ENCODE measurements at places on chromosomes 4 and X.

DNA sequence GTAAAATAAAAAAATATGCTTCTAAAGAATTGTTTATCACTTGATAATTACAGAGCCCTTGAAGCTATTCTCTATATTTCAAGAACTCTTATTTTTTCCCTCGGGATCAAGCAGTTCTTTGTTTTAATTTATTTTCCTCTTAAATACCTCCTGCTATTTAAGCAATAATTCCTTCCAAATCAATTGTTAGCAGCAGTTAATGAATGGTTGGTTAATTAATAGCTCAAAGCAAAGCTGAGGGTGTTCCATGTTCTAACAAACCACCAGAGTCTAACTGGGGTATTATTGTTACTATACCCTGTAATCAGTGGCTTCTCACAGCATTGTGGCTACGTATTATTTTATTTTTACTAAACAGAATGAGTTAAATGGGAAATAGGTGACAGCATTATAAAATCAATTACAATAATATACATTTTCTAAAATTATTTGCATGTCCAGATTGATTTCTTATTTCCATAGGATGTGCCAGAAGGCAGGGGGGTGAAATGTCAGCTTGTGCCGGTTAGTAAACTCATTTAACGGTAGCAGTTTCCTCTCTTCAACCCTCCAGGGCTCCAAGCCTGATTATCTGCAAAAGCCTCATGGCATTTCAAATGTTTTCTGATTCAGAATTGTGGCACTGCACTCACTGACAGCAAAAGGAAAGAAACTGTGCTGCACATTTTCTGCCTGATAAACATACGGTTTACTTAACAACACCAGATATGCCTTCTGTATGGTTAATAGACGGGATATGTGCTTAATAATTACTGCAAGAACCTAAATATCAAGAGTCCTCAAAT is 286.9 kb upstream of the EMCN start:
- no peak for DNase-seq

- DNase-seq, result no peak
These were observed 49.5 kb downstream of the AMELX start for GRCh38 chrX:11342673-11343072.

DNA sequence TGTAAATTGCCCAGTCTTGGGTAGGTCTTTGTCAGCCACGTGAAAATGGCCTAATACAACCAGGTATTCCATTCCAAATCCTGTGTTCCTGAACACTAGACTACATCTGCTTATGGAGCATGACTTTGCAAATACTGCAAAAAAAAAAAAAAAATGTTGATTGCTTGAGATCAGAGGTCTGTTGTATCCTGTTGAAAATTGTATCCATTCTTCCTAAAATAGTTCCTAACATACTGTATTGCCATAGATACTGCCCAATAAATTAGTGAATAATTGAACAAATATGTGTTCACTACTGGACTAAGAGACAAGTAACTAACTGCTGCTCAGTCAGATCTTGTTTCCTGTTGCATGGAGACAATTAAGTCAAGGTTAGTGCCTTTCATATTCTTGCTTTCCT is 164.3 kb upstream of the PABPC4L start:
- no peak for DNase-seq

GRCh38 chr4:102717448-102718092 is 43.2 kb downstream of the MANBA start:
- no peak for DNase-seq

- no peak for DNase-seq
These were observed 753.6 kb downstream of the RAPGEF2 start for GRCh38 chr4:159856451-159856850.

DNA sequence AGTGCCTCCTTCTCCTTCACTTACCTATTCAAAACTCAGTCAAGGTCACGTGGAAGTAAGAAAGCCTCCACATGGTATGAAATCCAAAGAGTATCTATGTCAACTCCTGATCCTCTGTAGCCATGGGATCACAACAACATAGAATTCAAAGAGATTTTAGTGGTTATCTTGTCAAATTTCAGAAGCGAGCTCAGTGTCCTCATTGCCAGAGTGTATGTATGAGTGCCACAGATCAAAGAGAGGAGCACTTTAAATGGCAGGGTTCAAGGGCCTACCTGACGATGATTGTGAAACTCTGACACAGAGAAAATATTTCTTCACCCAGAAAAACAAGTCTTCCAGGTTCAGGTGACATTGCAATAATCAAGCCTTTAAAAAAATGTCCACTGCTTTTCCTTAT is 1.2 kb upstream of the ACE2 start:
- DNase-seq, result no peak
